Activated CD8-positive, alpha-beta memory T cell treated with anti-CD3 and anti-CD28 coated beads, Interleukin-2, amount 10 ng/mL, durations not matched to agents 7 days and 5 days (primary cell): ENCODE measurements at places on chromosomes 3 and 15. TPM values are rescaled to one million over a fixed set of nuclear protein-coding genes. Genes with fewer than 3 reads are reported as not detected.

DNA sequence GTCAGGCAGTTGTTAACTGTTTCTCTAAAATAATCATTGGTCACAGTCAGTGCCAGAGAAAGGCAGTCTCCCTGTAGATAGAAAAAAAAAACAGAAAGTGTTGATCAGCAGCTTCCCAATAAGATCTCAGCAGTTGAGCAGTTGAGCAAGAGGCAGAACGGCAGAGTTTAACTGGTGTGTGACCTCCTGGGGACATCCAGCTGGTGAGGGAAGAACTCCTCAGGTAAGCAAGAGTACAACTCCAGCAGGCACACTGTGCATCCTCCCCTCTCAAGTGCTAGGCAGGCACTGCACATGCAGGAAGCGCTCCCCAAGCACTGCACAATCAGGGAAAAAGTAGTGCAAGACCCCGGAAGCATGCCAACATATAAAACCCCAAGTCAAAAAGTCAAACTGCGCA lies 1287.2 kb downstream of the NSUN3 start:
- no peak for DNase-seq
- H3K27me3 ChIP-seq = no peaks in the 10 kb centered on the region
- no peaks in the 10 kb centered on the region for H3K4me1 ChIP-seq
- H3K36me3 ChIP-seq = no peaks in the 10 kb centered on the region
- H3K27ac ChIP-seq = no peak overlapping the region

GRCh38 chr3:12730506-12731242 lies 28.4 kb downstream of the TMEM40 start:
- no peaks in the 10 kb centered on the region for H3K36me3 ChIP-seq
- no peak for DNase-seq
- no peak overlapping the region for H3K4me3 ChIP-seq
- no peaks in the 10 kb centered on the region for H3K27me3 ChIP-seq

DNA sequence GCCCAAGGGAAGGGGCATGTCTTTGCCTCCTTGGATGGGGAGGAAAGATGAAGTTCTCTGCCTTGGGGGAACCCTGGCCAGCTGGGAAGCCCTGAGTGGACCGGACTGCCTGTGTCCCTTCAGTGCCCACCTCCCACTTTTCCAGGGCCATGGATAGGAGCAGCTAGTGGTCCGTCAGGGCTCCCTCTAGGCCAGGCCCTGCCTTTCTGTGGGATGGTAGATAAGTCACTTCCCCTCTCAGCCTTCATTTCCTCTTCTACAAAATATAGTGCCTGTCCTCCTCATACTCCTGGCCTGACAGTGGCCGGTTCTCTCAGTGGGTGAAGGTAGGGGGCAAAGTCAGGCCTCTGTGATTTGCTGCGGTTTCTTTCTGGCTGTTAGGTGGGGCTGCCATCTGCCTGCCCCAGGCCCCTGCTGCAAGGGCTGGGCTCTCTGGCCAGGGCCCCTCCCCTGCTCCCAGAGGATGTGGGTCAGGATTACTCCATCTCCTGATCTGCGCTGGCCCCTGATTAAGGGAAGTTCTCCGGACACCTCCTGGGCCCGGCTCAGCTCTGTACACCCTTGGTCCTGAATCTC lies 1.4 kb downstream of the PLEKHO2 start:
- no peaks in the 10 kb centered on the region for H3K27me3 ChIP-seq
- H3K4me1 ChIP-seq = peaks cover 68% of the 10 kb centered on the region
- DNase-seq = peak; percentile 45
- peak overlapping the region; percentile 84 for H3K27ac ChIP-seq

GRCh38 chr3:120673116-120673515 lies 8.9 kb downstream of the HGD start:
- H3K27ac ChIP-seq = no peak overlapping the region
- H3K4me3 ChIP-seq = no peak overlapping the region
- peaks cover 5% of the 10 kb centered on the region for H3K27me3 ChIP-seq
- H3K36me3 ChIP-seq = peaks cover 1% of the 10 kb centered on the region

DNA sequence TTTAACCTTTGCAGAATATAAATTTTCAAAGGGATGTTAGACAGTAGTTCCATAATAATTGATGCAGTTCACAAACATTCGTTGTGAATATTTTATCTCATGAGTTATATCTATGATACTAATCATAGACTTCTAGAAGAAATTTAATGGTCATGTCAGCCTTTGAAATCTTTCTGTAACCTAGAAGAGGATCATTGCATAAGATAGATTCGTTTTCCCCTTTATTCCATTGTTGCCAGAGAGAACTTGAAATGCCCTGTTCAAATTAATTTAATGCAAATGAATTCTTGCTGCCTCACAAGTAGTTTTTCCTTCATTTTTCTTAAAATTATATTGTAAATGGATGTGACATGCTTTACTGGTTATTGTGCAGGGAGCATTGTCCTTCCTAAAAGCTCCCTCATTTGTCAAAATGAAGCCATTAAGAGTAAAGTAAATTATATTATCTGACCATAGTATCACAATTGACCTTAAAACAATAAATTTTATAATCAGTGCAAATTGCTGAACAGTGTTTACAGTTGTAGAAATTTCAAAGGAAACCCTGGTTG lies 128.5 kb upstream of the ZNF717 start:
- no peak for DNase-seq
- H3K27ac ChIP-seq = no peak overlapping the region
- no peaks in the 10 kb centered on the region for H3K36me3 ChIP-seq
- H3K4me1 ChIP-seq = no peaks in the 10 kb centered on the region
- no peaks in the 10 kb centered on the region for H3K27me3 ChIP-seq
- no peak overlapping the region for H3K4me3 ChIP-seq

- peaks cover 2% of the 10 kb centered on the region for H3K27me3 ChIP-seq
- peaks cover 9% of the 10 kb centered on the region for H3K4me1 ChIP-seq
- H3K27ac ChIP-seq = no peak overlapping the region
- H3K36me3 ChIP-seq = no peaks in the 10 kb centered on the region
- peak overlapping the region; percentile 73 for H3K4me3 ChIP-seq
Observed at GRCh38 chr3:197002701-197003454, 26.7 kb downstream of the MELTF start.

The SI gene
- total RNA-seq = not detected

- H3K4me1 ChIP-seq = no peaks in the 10 kb centered on the region
- peaks cover 7% of the 10 kb centered on the region for H3K27me3 ChIP-seq
- DNase-seq = no peak
- H3K4me3 ChIP-seq = no peak overlapping the region
Observed at GRCh38 chr3:129958755-129959154, 15.8 kb upstream of the TRH start.

The TMEM207 gene
- not detected for total RNA-seq

DNA sequence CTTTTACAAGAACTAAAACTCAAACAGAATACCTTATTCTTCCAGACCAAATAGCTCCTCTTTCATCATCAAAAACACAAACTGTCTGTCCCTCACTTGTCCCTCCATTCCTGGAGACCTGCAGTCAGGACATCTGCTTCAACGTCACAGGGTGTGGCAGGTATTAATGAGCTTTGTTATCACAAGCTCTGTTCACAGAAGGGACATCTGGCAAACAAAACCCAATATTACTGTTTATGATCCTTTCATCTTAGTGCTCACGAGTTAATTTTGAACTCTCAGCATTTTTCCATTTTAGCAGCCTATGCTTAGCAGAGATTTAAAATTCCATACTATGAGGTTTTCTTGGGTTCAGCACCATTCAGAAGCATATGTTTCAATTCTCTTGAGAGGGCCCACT lies 32.9 kb downstream of the AP3S2 start:
- DNase-seq = no peak
- H3K4me1 ChIP-seq = peaks cover 12% of the 10 kb centered on the region
- H3K4me3 ChIP-seq = no peak overlapping the region

GRCh38 chr15:27401471-27401870 lies 430.5 kb downstream of the GABRG3 start:
- H3K27me3 ChIP-seq = no peaks in the 10 kb centered on the region
- H3K36me3 ChIP-seq = no peaks in the 10 kb centered on the region
- H3K4me1 ChIP-seq = no peaks in the 10 kb centered on the region
- H3K27ac ChIP-seq = no peak overlapping the region

GRCh38 chr3:151638555-151639417 lies 94.9 kb upstream of the AADACL2 start:
- no peaks in the 10 kb centered on the region for H3K27me3 ChIP-seq
- H3K36me3 ChIP-seq = no peaks in the 10 kb centered on the region
- DNase-seq = no peak

DNA sequence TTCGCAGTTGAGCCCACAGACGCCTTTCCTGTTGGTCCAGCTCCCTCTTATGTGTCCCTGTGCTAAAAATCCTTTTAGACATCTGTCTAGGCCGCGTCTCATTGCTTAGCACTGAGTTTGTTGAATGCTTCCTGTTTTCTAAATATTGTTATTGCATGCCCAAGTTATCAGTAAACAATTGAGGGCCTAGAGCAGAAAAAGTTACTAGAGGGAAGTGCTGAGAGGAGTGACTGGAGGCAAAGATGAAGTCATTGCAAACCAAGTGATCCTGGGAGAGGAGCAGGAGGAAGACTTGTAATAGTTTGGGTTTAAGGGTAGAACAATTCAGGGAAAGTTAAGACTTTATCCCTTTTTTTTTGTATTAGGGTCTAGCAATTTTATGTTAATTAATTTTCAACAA lies 88.1 kb downstream of the DCUN1D1 start:
- H3K4me1 ChIP-seq = no peaks in the 10 kb centered on the region
- H3K27me3 ChIP-seq = no peaks in the 10 kb centered on the region
- no peak for DNase-seq
- H3K27ac ChIP-seq = no peak overlapping the region

The GOLGA6L10 gene
- 0.91 TPM for total RNA-seq
